ENCODE measurements at places on chromosomes 4 and X.

DNA sequence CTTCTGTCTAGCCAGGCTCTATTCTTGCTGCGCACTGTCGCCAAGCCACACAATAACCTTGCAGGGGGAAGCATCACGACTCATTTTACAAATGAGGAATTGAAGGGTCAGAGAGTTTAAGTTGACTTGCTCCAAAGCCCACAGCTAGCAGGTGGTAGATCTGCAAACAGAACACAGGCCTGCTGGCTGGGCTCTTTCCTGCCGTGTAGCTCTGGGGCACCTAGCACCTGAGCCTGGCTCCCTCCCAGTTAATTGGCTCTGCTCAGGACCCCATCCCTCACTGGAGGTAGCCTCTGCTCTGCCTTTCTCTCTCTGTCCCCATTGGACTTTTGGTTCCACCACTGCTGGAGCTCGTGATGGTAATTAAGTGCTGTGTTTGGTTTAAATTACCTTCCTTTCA lies 98.5 kb downstream of the NSUN7 start:
- DNase-seq = no peak

GRCh38 chr4:164807611-164808010 lies 53.7 kb downstream of the SMIM31 start:
- DNase-seq = no peak

GRCh38 chr4:87856816-87857215 lies 24.0 kb downstream of the MEPE start:
- DNase-seq = no peak

- DNase-seq = no peak
Observed at GRCh38 chrX:124030520-124030919, 69.0 kb downstream of the STAG2 start.

DNA sequence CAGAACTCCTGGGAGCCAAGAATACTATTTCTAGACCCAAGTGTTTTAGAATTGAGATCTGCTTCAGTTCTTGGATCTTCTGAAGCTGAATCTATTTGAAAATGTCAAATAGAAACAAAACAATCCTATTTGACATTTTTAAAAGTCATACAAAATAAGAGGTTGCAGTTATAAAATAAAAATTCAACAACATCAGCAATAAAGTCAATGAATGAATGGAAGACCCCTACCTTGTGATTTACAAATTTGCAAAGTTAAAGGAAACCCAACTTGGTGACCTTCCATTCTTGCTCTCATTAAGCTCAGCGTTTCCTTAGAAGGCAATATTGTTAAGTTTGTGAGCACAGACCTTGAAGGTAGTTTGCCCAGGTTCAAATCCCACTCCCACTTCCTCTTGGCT lies 531.8 kb upstream of the TENM3 start:
- no peak for DNase-seq

- no peak for DNase-seq
Observed at GRCh38 chr4:81504112-81505003, 32.7 kb upstream of the RASGEF1B start.

DNA sequence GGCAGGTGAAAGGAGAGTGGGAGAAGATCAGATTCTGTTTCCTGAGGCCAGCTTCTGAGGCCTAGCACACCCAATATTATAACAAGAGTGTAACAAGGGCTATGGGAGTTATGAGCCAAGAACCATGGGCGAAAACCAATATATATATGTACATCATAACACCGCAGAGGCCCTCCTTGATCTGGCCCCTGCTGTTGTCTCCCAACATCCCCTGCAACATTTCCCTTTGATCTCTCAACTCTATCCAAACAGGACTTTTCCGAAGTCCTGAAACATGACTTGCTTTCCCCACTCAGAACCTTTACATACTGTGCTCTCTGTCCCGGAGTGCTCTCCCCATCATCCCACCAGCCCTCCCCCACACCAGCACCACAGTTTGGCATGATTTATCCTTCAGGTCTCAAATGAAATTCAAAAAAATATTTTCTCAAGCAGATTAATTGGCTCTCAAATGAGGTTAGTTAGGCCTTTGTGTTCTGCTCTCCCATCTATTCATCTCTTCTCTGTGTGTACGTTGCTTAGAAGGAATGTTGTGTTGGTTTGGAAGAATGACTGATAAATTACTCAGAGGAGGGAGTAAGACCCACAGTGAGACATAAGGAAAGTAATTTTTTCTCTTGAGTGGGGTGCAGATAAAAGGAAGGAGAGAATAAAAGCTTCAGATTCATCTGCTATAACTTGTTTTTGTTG lies 58.1 kb upstream of the SMIM10 start:
- DNase-seq = no peak

DNA sequence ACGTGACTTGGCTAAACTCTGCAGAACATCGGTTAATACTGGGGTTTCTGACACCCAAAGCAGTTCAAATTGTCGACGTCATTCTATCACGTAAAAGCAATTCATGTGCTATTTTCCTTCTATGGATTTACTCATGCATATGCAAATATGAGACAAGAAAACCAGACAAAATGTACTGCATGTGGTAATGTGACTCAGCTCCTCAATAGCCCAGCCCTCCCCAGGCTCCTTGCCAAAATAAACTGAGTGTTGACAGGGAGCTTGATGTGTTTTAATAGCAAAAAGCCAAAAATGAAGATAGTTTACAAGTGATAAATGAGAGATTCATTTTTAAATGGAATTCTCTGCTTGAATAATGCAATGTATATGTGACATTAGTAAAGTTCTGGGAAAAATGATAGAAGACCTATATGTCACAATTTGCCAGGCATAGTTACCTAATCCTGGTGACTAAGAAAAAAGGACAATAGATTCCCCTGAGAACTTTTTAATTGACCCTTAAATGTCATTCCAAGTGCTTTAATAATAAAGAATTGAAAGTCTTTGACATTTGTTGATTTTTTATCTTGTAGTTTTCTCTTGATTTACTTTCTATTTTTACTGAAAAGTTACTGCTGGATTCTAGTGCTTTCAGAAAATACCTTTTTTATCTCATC lies 1700.6 kb upstream of the TENM3 start:
- DNase-seq = no peak

GRCh38 chrX:68840256-68840655 lies 11.4 kb downstream of the EFNB1 start:
- no peak for DNase-seq

GRCh38 chr4:31807036-31807435 lies 1086.9 kb downstream of the PCDH7 start:
- no peak for DNase-seq

- no peak for DNase-seq
Observed at GRCh38 chr4:99979872-99980271, 29.8 kb upstream of the H2AZ1 start.

DNA sequence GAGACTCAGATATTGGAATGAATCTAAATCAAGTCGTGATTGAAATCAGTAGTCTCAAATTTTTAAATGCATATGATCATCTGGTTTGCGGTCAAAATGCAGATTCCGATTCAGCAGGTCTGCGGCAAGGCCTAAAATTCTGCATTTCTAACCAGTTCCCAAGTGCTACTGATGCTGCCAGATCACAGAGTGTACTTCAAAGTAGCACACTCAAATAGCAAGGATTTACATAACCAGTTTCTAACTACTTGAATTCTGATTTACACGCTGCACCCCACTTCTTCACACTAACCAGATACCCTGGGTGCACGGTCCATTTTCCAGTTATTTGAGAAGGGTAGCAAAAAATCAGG lies 752 bp downstream of the MBTPS2 start:
- DNase-seq = no peak

DNA sequence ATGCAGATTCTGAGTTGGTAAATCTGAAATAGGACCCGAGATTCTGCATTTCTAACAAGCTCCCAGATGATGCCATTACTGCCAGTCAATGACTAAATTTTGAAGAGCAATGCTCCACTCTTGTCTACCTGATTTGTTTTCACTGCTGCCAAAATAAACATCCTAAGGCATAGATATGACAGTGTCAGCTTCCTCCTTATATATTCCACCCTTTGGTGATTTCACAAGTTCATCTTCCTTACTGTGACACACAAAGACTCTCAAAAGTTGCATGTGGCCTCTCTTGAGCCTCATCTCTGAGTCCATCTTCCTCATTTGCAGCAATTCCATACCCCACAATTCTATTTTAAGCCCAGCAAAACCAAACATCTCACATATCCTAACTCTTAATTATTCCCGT lies 110.9 kb downstream of the FBXW7 start:
- DNase-seq = no peak

DNA sequence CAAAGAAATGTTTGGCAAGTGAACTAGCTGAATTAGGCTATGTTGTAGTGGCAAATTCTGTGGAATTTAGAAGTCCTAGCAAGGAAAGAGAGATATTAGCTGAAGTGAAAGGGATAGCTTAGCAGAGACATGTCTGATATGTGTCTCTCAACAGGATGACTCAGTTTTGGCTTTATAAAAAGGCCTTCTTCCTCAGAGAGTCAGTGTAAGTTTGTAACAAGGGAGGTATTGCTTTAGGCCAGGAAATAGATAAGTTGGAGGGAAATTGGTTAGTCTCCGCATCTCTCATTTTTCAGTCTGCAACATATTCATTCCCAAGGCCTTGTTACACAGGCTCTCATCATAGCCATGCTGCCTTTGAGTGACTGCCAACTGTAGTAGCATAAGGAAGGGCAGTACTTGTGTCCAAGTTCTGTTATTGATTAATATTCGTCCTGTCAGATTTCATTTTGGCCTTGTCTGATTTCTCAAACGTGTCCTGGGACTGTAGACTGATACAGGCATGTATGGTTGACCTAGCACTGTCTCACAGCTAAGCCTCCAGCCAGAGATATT lies 4.0 kb downstream of the TMEM164 start:
- no peak for DNase-seq

GRCh38 chrX:139203651-139204570 lies 326.6 kb upstream of the F9 start:
- no peak for DNase-seq

DNA sequence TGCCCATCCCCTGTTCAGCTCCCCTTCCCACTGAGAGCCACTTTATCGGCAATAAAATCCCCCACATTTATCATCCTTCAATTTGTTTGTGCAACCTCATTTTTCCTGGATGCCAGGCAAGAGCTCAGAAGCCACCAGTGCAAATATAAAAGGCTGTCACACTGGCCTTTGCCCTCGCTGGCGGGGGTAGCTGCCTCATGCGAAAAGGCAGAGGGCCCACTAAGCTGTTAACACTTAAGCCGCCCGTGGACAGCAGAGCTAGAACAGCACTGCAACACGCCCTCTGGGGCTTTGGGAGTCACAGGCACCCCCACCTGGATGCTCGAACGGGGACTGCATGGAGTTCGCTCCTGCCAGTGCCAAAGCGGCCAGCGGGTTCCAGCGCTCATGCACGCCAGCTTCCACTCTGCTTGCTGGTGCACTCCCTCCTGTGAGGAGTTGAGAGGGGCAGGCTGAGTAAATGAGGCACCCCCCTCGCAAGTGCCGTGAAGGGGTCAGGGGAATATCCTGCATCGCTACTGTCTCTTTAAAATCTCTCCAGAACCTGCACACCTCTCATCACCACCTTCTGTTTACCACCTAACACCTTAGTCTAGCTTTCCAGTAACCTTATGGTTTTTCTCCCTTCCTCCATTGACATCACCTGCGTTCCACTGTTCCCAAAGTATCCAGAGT lies 99.5 kb downstream of the SORBS2 start:
- no peak for DNase-seq

- no peak for DNase-seq
Observed at GRCh38 chr4:168907119-168907698, 102.8 kb downstream of the CBR4 start.

DNA sequence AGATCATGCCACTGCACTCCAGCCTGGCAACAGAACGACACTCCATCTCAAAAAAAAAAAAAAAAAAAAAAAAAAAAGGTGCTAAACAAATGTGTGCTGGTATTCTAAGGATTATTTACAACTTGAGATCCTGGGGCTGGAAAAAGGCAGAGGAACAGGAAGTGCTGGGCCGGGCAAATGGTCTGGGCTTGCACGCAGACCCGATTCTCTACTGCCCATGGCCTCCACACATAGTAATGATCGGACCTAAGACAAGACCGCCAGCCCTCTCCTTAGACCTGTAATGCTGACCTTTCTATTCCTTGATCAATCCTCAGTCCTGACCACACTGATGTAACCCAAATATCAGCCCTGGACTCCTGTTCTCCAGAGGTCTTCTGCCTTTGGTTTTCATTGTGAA lies 67.8 kb downstream of the EFNB1 start:
- no peak for DNase-seq

DNA sequence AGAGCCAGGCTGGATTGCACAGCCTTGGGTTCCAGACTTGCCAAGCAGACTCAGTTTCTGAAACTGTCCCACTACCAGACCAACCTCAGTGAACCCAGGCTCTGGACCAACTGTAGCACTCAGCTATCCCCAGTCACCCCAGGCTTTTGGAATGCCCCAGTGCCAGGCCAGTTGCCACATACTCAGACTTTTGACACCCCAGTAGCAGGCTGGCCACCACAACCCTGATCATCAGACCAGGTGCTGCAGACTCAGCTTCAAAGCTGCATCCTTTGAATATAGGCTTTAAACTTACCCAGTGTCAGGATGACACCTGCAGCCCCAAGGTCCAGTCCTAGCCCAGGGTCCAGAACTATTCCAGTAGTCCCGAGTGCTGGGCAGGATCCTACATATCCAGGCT lies 1389.9 kb downstream of the ARAP2 start:
- no peak for DNase-seq

- no peak for DNase-seq
Observed at GRCh38 chr4:104446431-104447278, 48.0 kb downstream of the CXXC4 start.

- DNase-seq = no peak
Observed at GRCh38 chr4:79267671-79268070, 58.2 kb downstream of the NAA11 start.
